ENCODE measurements at places on chromosomes 16 and 17.

DNA sequence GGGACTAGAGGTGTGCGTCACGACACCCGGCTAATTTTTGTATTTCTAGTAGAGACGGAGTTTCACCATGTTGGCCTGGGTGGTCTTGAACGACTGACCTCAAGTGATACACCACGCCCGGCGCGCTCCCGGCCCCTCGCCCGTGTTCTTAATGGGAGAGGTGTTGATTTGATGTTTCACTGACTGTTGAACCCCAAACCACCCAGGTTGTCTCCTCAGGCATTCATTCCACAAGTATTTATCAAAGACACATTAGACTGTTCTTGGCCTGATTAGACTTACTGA is 1.4 kb downstream of the CENPN start:
- DNase-seq = no peak

DNA sequence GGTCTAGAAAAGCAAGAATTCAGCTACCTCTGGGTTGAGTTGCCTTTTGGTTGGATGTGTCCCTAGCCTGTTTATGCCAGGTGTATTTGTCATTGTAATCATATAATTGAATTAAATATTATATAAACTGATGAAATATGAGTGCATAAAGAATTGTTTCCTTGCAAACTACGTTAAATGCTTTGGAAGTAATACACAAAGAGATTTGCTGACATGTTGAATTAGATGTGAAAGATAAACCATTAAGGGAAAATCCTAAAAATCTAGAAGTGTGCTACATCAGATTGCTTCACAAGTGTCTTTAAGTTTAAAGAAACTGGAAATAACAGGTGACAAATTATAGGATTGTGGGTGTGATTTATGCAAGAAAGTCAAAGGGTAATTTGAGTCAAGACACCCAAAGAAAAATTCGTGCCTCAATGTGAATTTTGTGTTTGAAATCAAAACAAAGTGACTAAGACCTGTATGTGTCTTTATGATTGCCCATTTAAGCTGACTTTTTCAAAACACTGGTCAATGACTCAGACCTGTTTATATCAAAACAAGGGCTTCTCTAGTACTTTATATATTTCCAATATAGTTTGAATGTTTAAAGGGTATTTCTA is 5.1 kb upstream of the PYY start:
- no peak for DNase-seq

DNA sequence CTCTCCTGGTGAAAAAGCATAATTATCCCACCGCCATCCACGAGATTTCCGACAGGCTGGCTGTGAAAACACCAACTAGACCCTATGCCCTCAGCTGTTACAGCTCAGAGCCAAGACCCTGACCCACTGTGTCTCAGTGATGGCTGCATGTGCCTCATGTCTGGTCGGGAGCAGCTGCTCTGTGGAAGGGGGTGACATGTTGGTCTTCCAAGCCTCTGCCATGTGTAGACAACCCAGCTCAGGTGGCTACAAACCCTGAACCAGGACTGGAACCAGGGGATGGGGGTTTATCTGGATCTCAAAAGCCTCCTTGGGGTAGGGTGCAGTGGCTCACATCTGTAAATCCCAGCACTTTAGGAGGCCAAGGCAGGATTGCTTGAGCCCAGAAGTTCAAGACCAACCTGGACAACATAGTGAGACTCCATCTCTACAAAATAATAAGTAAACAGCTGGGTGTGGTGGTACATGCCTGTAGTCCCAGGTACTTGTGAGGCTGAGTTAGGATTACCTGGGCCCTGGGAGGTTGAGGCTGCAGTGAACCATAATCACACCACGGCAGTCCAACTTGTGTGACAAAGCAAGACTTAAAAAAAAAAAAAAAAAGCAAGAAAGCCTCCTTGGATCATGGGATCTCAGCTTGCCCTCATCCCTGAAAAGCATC is 220.3 kb downstream of the CPPED1 start:
- no peak for DNase-seq

DNA sequence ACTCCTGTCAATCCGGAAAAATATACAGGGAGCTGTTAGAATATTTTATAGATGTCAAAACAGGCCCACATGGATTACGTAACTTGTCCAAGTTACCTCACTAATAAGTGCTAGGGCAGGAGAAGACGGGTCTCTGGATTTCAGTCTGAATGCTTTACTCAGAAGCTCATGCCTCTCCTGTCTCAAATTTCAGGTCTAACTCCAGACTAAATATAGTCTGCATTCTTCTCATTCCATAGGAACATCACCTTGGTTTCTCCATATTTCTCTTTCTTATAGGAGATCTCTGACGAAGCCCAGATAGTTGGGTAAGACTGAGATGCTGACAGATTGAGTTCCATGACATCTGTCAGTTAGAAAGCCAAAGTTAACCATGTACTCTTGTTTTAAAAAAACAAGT is 174.2 kb downstream of the STX8 start:
- DNase-seq = no peak

DNA sequence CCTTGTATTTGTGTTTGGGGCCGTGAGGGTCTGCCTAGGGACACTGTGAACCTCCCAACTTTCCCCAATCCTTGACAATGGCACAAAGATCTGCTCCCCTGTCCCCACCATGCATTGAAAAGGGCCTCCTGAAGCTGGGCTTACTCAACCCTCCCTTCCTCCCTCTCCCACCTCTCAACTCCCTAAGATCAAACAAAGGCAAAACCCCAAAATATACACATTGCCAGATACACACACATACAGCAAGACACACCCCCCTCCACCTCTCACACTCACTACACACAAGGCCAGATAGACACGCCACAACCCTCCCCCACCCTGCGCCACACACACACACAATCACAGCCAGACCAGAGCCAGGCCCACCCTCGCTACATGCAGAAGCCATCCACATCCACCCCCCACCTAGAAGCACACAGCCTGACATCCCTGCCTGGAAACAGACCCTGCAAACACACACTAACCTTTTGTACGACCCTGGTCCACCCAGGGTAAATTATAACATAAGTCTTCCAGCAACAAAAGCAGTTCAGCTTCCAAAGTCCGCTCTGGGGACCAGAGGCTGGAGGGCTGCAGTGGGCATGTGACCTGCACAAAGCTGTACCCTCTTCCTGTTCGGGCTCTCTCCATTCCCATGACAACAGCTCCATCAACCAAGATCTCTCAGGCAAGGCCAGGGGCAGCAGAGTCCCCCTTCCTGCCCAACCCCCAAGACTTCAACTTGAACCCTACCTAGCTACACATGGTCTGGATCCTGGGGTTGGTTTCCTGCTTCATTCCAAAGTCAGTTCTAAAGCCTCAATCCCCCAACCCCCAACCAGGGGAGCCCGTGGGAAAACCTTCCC is 1.9 kb downstream of the PCGF2 start:
- no peak for DNase-seq

GRCh38 chr16:30064729-30065101 is 845 bp upstream of the ALDOA start:
- no peak for DNase-seq

DNA sequence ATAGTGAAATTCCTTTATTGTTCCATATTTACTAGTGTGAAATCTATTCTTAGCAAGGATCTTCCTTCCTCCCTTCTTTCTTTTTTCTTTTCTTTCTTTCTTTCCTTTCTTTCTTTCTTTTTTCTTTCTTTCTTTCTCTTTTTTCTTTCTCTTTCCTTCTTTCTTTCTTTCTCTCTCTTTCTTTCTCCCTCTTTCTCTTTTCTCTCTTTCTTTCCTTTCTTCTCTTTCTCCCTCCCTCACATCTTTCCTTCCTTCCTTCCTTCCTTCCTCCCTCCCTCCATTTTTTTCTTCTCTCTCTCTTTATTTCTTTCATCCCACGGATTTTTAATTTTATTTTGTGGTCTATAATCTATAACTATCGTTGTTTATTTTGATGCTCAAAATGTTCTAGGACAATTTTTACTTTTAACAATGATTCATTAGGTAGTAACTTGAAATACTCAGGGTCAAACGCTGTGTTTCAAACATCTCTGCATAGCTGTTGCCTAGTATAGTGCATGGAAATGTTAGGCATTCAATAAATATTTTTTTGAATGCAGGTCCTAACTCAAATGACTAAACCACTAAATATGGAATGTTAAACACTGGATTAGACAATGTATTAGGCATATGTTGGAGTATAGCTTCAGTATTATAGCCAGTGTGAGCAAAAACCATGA is 178.3 kb downstream of the MAP2K6 start:
- DNase-seq = no peak

DNA sequence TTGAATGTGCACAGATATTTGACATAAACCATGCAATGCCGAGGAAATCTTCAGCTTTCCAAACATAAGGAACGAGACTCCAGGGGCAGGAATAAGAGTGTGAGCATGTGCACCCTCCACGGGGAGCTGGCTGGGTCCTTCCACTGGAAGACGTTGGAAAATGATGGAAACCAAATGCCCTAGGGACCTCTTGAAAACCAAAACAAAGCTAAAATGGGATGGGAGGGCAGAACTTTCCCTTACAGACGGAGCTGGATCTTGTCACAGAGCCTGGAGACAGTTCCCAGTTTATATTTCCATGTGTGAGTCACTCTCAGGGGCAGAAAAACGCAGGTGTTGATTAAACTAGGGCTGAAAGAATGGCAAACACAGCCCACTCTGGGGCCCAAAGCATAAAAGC is 34.4 kb upstream of the DNAH17 start:
- DNase-seq = no peak

GRCh38 chr17:34254651-34255380 is at the start of gene CCL2:
TSS of gene CCL2 (plus strand) at chr17:34255285. CDS start at chr17:34255350, 65 bp downstream.
- DNase-seq = no peak

- DNase-seq = no peak
Measured at GRCh38 chr16:84722068-84722467, 22.3 kb downstream of the USP10 start.

GRCh38 chr16:13838401-13839190 is 81.4 kb upstream of the ERCC4 start:
- no peak for DNase-seq

DNA sequence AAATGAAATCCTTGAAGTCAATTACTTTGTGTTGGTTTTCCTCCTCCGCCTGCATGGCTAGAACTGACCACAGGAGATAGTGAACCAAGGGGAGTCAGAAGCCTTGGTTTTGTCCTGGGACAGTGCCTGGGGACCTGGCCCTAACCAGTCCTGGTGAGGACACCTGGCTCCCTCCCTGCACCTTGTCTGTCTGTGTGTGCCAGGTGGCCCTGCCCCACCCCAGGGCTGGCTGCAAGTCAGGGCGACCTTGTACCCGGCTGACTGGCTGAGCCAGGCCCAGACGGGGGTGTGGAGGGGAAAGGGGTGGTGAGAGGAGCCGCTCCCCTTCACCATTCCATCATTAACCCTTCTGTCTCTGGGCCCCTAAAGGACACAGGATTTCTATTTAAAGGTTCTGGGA is 3.4 kb downstream of the RAPGEFL1 start:
- no peak for DNase-seq

GRCh38 chr17:49784636-49785035 is 3.8 kb upstream of the KAT7 start:
- DNase-seq = no peak
